ENCODE measurements at places on chromosomes 5 and 9. TPM values are rescaled to one million over a fixed set of nuclear protein-coding genes. Genes with fewer than 3 reads are reported as not detected.

- DNase-seq, result no peak
Measured at GRCh38 chr9:118568704-118569103, 800.5 kb downstream of the BRINP1 start.

DNA sequence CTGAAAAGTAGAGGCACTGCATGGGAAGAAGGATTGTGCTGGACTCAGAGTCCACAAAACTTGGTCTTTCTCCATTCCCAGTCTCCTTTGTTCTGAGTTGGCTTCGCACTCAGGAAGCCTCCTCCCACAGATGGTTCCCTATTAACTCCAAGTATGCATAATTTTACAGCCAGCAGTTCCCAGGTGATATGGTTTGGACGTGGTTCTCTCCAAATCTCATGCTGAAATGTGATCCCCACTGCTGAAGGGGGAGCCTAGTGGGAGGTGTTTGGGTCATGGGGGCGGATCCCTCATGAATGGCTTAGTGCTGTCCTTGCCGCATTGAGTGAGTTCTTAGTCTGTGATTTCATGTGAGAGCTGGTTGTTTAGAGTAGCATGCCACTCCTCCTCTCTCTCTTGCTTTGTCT lies 86.6 kb downstream of the FEM1C start:
- DNase-seq, result peak; percentile 89

- DNase-seq, result no peak
Measured at GRCh38 chr5:132410451-132411303, 41.2 kb downstream of the SLC22A5 start.

DNA sequence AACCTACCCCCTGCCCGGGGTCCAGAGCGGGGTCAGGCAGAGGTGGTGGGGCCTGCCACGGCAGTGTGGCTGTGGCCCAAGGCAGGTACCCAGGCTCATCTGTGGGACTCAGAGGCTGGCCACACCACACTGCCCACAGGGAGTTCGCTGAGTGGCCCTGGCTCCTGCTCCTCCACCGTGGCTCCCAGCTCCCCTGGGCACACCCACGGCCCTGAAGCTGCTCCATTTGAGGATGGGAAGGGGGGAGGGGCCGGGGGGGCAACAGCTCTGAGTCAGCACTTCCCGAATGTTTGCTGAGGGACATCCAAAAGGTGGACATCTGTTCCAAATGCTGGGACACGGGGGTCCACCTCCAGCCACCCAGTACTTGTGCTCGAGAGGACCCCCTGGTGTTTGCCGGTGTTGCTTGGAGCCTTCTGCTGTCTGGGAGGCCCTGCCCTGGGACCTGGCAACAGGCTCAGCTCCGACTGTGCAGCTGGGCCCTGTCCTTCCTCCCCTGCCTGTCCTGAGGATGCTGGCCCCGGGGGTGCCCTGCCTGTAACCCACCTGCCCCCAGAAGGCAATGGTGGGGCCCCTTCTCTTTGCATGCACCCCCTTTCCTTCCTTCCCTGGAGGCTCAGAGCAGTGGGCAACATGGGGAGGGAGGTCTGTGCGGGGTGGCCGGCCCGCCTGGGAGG lies 2.5 kb upstream of the NRARP start:
- DNase-seq, result no peak

GRCh38 chr9:125994066-125994943 lies 247.1 kb downstream of the PBX3 start:
- DNase-seq, result no peak

Gene ORM2
- not detected for total RNA-seq
